ENCODE measurements at places on chromosomes 7 and 10.

GRCh38 chr7:16563281-16564022, 36.8 kb downstream of the LRRC72 start:
- DNase-seq, result no peak

DNA sequence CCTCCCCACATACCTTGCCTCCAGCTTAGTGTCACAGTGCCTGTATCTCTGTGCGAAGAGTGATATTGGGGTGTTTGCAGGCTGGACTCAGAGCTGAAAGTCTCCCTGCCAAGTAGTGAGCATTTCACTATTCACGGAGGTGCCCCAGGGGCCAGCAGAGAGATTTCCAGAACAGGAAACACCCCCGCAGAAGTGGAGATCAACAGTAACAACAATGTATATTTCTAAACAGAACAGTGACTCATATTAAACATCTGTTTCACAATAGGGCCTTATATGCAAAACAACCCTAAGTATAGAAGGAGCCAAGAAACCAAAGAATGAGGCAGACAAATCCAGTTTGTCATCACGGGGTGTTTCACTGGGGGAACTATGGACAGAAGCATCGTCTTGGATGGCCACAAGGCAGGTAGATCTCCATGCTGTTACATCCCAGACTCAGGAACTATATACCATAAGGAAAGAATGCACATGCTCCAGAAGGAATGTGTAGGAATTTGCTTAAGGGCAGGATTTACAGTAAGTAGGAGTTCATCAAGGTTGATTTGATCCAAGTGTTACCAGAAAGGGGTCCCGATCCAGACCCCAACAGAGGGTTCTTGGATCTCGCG, 29.3 kb upstream of the CCL24 start:
- DNase-seq, result peak; percentile 75

GRCh38 chr7:108083980-108084379, 46.2 kb downstream of the LAMB4 start:
- no peak for DNase-seq

GRCh38 chr7:134942690-134943466, 43.4 kb upstream of the AGBL3 start:
- DNase-seq, result no peak

- no peak for DNase-seq
Measured at GRCh38 chr7:139072796-139073195, 36.7 kb downstream of the ZC3HAV1 start.

DNA sequence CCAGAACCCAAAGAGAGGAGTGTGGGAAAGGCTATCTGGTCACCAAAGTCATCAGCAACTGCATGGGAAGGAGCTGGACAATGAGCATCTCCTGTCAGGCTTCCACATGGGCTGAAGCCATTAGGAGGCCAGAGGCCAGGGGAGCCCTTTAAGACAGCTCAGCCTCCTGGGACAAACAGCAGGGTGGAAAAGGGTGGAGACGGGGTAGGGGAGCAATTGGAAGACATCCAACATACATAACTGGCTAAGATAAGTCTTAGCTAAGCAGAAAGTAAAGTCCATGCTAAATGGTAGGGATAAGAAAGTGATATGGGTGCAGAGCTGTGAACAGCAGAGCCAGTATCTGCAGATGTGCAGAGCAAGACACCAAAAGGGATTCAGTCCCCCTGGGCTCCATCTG, 1.5 kb upstream of the OAT start:
- no peak for DNase-seq

GRCh38 chr10:42955493-42955889, 121.4 kb upstream of the RET start:
- DNase-seq, result no peak

- no peak for DNase-seq
Measured at GRCh38 chr10:86446987-86447386, 74.6 kb downstream of the WAPL start.

DNA sequence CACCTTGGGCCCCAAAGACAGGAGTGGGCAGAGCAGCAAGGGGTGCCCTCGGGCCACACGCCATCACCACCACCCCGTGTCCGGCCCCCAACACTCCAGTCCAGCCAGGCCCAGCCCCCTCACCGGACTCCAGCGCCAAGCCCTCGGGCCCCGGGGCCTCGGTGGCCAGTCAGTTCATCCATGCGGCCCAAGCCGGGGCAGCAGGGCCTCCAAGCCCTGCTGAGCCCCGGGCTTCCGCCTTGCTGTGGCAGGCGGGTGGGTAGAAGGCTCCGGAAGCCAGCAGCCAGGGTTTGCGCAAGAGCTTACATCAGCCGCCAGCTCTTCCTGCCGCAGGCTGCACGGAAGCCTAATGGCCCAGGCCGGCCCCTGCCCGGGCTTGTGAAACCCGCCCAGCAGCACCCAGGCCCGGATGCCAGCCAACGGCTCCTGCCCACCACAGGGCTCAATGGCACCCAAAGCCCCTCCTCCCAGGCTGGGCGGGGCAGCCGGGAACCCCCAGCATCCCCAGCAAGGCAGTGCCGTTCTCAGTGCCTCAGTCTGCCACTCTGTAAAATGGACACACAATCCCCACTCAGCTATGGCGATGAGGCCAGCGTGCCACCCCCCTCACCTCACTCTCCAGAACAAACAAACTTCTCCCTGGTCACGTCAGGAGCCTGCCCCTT, 26.5 kb downstream of the TNRC18 start:
- peak; percentile 94 for DNase-seq

- peak; percentile 89 for DNase-seq
Measured at GRCh38 chr7:92634924-92635519, 44.8 kb upstream of the FAM133B start.

GRCh38 chr10:114825513-114826253, 4.1 kb downstream of the FHIP2A start:
- no peak for DNase-seq

- no peak for DNase-seq
Measured at GRCh38 chr7:82291931-82292330, 151.6 kb downstream of the CACNA2D1 start.

- no peak for DNase-seq
Measured at GRCh38 chr10:83961620-83962019, 177.7 kb upstream of the GHITM start.

GRCh38 chr7:101365956-101366355, 3.3 kb downstream of the COL26A1 start:
- DNase-seq, result no peak

GRCh38 chr10:116670706-116671105, 50.0 kb downstream of the PNLIPRP2 start:
- no peak for DNase-seq

- DNase-seq, result peak; percentile 67
Measured at GRCh38 chr7:103447073-103447960, 1.3 kb upstream of the SLC26A5 start.

DNA sequence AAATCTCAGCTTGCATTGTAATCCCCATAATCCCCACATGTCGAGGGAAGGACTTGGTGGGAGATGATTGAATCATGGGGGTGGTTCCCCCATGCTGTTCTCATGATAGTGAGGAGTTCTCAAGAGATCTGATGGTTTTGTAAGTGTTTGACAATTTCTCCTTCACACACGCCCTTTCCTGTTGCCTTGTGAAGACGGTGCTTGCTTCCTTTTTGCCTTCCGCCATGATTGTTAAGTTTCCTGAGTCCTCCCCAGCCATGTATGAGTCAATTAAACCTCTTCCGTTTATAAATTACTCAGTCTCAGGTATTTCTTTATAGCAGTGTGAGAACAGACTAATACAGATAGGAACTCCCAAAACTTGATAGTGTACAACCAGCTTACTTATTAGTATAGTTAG, 98.6 kb downstream of the CREM start:
- no peak for DNase-seq

DNA sequence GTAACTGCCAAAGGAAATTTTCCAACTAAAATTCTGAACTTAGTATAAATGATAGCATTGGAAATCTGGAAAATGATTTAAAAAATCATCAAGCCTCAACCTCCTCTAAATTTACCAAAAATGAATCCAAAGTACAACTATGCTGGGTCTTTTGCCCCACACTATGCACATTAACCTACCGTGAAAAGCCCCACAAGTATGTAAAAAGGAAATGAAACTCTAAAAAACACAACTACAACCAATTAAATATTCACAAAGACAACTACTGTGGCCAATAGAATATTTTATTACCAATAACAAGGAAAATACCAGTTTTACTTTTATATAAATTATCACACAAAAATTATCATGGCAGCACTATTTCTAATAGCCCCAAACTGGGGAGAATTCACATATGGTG, 19.3 kb downstream of the EIF3A start:
- DNase-seq, result no peak

DNA sequence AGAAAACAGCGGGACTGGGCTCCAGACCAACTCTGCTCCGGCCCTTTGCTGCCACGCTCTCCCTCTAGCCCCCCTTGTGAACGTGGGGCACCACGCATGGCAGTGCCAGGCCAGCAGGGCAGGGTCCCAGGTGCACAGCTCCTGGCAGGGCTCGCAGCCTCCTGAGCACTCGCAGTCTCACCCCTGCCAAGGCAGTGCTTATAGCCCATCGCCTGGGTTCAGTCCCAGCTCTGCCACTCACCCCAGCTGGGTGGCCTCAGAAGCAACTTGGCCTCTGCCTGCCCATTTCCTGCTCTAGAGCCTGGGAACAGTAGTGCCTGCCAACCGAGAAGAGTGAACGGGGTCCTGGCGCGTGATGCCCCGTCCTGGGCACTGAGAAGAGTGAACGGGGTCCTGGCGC, 36.3 kb downstream of the CFAP46 start:
- no peak for DNase-seq

DNA sequence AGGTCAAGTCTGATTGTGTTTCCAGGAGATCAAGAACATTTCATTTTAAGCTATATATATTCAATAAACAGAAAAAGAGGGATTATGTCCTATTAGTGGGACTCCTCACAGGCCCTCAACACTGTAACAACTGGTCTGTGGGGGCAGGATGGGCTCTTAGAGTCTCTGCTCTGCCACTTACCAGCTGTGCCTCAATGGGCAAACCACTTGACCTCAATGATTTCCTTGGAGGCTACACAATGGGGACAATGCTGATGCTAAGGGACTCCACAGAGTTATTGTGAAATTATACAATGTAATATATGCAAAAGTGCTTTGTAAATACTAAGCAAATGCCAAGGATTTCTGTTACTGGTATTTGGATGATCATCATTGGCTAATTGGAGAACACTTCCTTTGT, 33.2 kb upstream of the MXI1 start:
- no peak for DNase-seq

DNA sequence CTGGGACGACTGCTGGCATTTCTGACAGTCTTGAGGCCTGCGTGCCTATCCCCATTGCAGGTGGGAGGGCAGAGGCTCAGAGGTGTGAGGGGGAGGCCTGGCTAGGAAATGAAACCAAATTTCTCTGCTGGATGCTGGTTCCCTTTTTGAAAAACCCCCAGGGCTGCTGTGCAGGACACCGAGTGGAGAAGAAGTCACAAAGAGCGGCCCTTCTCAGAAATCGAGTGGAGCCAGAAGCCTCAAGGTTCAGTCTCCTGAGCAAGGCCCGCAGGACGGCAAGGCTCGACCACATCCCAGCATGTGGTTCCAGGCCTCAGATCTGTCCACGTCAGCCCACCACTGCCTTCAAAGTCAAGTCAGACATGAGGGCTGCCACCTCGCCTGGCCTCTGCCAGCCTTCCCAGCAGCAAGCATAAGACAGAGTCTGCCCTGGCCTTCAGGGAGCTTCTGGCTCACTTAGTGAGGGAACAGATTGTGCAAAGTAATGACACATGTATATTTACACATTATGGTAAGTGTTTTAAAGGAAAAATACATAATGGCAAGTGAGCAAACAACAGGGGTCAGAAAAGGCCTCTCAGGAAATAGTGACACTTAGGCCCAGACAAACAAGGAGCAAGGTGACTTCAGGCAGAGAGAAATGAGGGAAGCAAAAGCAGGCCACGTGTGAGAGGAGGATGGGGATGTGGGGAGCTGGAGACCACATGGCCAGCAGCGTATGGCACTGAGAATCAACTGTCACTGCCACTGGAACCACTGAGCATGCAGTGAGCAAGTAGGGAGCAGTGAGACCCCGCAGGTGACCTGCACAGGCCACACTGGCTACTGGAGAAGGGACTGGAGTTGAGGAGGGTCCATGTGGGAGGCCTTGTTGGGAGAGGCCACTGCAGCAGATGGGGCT, 86.7 kb downstream of the ARHGAP22 start:
- no peak for DNase-seq

DNA sequence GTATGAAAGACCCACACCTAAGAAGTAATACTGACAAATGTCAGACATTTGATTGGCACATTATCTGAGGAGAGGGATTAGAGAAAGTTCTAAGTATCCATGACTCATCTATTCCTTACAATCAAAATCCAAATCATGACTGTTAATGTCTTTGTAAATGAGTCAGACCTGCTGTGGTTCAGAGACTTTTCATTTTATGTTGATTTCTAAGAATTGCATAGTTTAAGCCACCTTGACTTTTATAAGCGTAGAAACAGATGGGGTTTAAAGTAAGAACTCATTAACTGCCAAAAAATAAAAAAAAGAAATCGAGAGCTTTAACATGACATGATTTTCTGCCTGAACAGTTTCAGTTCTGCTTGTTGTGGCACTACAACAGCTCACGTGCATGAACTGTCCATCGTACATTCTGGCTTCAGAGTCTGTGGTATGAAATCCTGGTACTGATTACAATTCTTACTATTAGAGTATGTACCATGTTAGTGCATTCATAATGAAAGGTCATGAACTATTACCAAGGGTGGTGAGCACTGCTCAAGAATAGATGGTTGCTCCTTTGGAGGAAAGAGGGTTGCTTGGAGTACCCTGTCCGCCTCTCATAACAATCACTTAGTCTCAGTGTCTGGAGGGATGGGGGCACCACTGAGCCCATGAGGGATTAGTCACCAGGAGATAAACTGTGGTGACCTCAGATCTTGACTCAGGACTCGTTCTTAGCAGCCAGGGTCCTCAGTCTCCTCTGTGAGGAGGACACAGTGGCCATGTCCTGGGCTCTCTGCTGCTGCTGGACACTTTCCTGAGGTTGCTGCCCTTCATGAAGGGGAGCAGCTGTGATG, 42.2 kb downstream of the ACSM6 start:
- DNase-seq, result peak; percentile 56

DNA sequence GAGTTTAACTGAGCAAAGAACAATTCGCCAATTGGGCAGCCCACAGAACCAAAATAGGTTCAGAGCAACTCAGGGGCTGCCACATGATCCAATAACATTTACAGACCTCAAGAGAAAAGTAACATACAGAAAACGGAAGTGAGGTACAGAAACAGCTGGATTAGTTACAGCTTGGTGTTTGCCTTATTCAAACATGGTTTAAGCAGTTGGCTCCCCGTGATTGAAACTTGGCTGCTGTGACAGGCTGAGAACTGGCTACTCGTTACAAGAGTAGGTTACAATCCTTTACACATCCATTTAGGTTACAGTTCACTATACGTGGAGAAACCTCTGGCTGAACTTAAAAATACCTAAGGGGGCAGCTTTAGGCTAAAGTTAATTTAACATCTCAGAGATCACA, 673.1 kb upstream of the PHF14 start:
- DNase-seq, result no peak

DNA sequence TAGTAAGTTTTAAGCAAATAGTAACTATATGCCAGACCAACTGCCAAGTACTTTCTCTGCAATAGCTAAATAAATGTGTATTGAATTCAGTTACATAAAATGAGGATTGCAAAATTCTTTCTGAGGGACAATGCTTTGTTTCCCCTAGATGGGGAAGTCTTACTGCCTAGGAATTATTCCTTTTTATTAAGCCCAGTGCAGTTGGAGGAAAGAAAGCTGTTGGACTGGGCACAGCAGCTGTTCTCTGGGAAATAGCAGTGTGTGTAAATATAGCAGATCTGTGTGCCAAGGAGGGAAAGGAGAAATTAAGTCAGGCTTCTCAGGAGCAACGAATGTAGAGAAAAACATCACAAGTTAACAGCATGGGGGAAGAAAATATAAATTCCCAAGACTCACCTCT, 77.1 kb downstream of the SEC23IP start:
- DNase-seq, result no peak

Measured in RKO (cell line).